ENCODE measurements at places on chromosomes 2 and 18.
A peak's percentile ranks its signal among the peaks of the same experiment; 100 is the strongest.

GRCh38 chr2:86097114-86097896 is 8.4 kb downstream of the POLR1A start:
- DNase-seq = no peak

GRCh38 chr2:96265840-96266679 is at the start of the genes CIAO1 and TMEM127:
CIAO1 (plus strand) TSS chr2:96266225; CDS start chr2:96266351, 126 bp downstream.
TMEM127 (minus strand) TSS chr2:96265997; CDS start chr2:96265381, 616 bp downstream.
- peak; percentile 97 for DNase-seq

- no peak for DNase-seq
Measured at GRCh38 chr2:239589270-239589825, 188.5 kb upstream of the HDAC4 start.

DNA sequence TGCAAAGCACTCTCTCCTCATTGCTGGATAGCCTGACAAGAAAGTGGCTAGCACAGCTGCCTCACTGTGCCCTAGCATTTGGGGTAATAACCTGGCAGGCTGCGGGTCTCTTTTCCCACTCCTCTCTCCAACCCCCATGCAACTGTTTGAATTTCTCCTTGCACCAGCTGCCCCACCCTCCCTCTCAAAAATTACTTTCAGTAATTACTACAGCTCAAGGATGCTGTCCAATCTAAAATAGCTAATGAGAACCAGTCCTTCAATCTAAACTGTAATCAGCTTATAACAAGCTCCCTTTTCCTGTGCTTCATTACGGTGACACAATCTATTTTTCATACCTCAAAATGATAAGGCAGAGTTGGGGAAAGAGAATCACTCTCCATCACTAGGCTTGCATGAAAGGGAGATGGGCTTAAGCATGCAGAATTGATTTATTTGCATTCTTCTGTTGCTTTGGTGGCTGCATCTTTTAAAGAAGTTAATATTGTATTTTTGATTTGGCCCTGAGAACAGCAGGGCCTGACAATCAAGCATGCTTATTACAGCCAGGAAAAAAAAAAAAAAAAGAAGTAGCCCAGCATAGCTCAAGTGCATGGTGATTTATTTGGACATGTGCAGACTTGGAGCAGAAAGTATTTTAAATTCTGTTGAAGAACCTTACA is 881.8 kb downstream of the SLC4A3 start:
- no peak for DNase-seq

DNA sequence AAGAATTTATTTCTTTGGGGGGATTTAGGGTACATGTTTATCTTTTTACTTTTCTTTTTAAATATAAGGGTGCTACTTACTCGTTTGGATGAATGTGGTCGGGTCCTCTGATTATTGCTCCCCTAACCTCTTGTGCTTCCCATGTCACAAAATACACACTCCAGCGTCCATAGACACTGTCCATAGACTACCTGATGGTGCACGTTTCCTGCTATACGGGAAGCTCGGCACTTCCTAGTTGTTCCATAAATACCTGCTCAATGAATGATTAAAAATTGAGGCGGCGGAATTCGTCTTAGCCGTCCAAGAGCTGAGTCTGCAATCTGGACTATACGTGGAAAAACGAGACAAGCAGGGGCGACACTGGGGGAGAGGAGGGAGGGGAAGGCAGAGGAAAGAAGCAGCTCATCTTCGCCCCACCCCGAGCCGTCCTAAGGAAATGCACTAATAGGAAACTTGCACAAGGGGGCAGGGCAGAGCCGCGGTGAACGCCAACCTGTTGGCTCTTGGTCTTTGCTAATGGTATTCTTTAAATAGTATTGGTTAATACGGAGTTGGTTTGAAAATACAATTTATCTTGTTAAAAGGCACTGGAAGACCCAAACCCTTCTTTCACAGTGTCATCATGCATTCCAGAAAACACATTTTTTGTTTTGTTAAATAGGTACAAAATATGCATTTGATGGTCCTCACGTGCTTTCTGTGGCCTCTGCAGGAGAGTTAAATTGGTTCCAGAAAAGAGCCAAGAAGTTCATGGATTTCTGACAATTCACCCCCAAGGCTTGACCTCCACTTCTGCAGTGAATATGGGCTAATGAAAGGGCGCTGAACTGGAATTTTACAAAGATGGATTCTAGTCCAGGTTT is 73.0 kb upstream of the KCTD1 start:
- no peak for DNase-seq

GRCh38 chr18:72811047-72811446 is 56.7 kb downstream of the NETO1 start:
- no peak for DNase-seq

DNA sequence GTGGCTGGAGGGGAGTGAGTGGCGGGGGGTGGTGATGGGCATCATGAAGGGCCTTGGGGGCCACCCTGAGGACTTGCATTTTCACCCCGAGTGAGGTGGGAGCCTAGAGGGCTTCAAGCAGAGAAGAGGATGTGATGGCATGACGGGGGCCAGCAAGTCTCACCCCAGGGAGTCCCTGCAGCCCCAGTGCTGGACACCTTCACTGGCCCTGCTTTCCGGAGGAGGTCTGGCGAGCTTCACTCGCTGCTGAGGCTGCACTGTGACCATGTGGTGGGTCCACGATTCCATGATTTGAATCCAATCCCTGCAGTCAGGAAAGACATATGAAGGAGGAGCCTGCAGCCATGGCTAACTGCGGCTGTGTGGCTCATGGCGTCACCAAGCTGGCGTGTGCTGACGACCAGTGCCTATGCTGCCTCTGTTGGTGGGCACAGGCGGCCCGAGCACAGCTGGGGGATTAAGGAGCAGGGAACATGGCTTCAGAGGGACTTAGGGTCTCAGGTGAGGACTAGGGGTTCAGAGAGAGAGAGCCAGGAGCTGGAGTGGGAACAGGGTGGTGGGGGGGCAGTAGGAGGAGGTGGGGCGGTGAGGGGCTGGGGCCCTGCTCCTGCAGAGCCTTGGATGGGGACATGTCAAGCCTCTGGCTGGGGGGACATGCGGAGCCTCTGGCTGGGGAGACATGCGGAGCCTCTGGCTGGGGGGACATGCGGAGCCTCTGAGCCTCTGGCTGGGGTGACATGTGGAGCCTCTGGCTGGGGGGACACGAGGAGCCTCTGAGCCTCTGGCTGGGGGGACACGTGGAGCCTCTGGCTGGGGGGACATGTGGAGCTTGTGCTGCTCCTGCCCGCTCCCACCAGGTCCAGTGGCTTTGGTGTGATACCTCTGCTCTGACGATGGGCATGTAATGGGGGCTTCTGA is 3.6 kb downstream of the ZAP70 start:
- DNase-seq = no peak

- no peak for DNase-seq
Measured at GRCh38 chr2:133806564-133806963, 238.3 kb upstream of the NCKAP5 start.

DNA sequence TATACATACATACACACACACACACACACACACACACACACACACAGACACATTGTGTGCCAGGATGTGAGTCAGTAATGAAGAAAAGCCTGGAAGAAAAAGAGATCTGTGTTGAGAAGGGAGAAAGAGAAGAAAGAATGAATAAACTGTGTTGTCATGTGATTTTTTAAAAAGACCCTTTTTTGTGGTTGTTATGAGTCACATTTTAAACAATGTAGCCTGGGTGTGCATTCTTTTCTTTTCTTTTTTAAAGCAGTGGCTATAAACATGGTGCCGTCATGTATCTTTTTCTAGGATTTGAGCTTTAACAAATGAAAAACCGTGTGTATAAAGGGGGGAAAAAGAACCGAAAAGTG is 87.2 kb downstream of the NRP2 start:
- no peak for DNase-seq

DNA sequence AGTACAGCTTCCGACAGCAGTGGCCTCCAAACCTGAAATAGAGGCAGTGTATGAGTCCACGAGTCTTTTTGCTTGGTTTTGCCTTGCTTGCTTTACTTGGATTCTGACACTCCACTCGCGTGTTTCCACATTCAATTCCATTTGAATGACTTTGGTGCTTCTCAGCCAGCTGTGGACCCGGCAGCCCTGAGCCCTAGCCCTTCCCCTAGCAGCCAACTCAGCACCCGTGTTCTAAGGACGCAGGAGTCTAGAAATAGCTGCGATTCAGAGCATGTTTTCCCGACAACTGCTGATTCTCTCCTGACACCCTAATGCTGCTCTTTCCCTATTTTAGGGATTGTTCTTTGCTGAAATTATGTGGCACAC is 20.6 kb downstream of the LRRFIP1 start:
- no peak for DNase-seq

All from effector CD8-positive, alpha-beta T cell (primary cell).